H7 (cell line): ENCODE measurements at places on chromosomes 2 and 18.
A peak's percentile ranks its signal among the peaks of the same experiment; 100 is the strongest.

DNA sequence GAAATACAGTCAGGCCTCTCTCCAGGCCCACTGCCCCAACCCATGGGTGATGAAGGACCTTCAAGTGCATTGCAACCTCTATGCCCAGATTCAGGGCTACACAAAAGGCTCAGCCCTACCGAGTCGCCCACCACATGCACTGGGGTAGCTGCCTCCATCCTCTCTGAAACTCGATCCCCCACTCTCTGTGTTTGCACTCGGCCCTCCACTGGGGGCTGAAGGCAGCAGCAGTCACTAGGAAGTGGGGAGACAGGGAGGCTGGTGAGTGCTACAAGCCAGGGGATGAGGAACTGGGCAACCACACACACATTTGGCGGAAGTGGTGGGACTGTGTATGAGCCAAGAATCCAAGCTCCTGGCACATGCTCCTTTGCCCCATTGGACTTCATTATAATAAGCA lies 94.6 kb downstream of the CERS6 start:
- DNase-seq: peak; percentile 9

- no peak for DNase-seq
Observed at GRCh38 chr18:58362027-58362575, 266.8 kb downstream of the ALPK2 start.

- DNase-seq: no peak
Observed at GRCh38 chr2:12455661-12456060, 261.1 kb upstream of the TRIB2 start.

GRCh38 chr18:23357996-23358594 lies 95.0 kb upstream of the RIOK3 start:
- no peak for DNase-seq

DNA sequence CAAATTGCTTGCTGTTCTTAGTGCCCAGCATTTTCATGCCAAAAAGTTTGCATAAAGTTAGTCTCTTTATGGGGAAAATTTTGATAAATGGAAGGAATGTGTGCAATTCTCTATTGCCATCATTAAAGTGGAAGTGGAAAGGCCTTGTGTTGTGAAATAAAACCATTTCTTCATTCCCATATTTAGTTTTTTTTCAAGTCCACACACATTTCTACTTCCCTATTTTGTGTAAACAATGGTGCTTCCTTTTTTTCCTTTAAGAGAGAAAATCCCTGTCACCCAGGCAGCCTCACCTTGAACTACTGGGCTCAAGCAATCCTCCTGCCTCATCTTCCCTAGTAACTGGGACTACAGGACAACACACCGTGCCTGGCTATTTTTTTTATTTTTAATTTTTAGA lies 42.3 kb upstream of the NCOA1 start:
- DNase-seq: no peak

GRCh38 chr18:13400636-13401315 lies 182.2 kb downstream of the LDLRAD4 start:
- no peak for DNase-seq

- DNase-seq: no peak
Observed at GRCh38 chr2:196205011-196205766, 33.8 kb upstream of the STK17B start.

DNA sequence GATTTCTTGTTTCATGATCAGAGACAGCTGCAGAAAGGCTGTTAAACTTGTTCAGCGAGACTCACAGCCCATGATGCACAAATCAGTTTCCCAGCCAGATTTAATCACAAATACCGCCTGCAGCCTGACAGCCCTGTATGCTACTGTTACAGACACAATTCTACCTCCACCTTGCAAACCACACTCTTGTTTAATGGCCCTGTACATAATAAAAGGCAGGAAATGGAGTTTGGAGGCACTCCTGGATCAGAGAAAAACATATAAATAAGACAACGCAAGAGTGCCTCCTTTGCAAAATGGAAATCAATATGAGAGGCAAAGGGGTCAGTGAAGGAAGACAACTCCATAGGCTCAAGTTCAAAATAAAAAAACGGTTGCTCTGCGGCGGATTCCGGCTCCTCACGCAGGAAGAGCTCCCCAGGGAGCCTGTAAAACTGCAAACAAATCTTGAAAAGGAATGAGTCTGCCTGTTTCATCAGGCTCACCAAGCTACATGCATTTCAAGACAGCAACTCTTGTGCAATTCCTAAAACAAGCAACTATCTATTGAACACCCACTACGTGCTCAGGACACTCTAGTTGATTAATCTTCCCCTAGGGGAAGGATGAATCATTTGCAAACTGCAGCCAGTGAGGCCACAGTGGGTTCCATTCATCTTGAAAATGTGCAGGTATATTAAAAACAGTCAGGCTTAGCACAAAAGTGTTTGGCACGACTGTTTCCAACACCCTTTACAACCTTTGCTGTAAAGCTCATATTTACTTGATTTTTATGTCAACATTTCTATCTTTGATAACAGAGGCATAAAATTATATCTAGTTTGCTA lies 37.5 kb downstream of the TBC1D8 start:
- DNase-seq: peak; percentile 56

- no peak for DNase-seq
Observed at GRCh38 chr2:177242121-177242987, 22.2 kb downstream of the NFE2L2 start.

GRCh38 chr2:50614056-50614455 lies 417.9 kb downstream of the NRXN1 start:
- DNase-seq: no peak

- DNase-seq: no peak
Observed at GRCh38 chr2:3465844-3466481, 53.4 kb downstream of the ADI1 start.

- no peak for DNase-seq
Observed at GRCh38 chr2:74179063-74179865, 585 bp upstream of the MOB1A start.

DNA sequence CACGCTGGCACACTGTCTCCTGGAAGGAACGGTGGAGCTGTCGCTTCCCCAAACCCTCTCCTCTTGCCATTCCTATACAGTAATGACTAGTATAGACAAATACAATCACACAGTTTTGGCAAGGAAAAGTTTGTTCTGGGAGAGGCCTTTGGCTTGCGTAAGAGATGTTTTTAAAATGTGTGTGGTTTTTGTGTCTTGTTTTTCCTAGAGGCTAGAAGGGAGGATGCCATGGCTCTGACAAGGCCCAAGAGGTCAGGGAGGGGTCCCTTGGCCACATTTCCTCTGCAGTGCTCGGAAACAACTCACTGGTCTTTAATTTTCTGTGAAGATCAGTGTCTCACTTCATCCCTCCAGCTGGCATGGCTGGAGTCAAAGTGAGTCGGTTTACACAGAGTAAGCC lies 195.9 kb downstream of the SH3RF3 start:
- DNase-seq: no peak

DNA sequence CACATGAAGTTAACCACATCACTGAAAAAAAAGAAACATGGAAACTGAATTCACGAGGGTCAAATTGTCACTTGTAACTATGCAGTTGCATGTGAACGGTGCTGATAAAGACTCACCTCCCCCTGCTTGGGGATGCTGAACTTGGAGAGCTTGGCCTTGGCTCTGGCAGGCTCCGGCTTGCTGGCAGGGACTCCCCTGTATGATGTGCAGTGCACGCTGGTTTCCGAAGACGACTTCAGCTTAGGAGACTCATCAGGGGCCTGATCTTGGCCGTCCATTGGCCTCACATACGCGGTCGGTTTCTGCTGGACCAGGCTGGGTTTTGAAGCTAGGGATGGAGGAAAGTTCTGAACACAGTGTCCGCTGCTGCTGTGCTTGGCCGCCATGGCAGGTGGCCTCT lies 135.9 kb downstream of the AFF3 start:
- no peak for DNase-seq

DNA sequence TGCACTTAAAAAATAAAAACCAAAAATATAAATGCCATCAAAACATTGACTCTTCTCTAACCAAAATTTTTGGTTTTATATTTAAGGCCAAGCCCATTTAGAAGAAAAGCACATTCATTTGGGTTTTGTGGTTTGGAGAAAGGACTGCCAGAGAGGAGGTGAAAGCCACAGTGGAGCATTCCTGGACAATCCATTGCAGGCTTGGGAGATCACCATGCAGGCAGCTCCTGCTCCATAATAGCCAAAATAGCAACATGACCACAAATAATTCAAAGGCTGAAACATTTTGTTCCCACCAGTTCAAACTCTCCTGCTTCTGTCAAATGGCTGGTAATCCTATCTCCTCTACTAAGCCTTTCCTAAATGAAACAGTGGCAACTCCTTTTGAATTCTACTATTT lies 73.5 kb downstream of the GALNT3 start:
- no peak for DNase-seq

DNA sequence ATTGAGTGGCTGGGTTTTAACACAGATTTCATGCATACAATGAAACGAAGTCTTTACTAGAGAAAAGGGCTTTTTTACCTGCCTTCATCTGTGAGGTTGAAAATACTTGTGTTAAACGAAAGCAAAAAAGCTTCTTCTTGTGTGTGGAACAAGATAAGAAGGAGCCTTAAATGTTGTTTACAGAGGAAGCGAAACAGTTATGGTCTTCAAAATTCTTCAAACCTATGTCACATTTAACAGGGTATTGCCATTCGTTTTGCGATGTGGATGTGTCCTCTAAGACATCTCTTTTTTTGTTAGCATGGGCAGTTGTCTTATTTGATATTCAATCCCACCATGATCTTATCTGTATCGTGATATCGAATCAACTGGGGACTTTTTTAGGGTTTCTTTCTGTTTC lies 532.6 kb downstream of the TMEM182 start:
- no peak for DNase-seq

GRCh38 chr2:217049956-217050355 lies 190.1 kb upstream of the TNP1 start:
- DNase-seq: no peak

DNA sequence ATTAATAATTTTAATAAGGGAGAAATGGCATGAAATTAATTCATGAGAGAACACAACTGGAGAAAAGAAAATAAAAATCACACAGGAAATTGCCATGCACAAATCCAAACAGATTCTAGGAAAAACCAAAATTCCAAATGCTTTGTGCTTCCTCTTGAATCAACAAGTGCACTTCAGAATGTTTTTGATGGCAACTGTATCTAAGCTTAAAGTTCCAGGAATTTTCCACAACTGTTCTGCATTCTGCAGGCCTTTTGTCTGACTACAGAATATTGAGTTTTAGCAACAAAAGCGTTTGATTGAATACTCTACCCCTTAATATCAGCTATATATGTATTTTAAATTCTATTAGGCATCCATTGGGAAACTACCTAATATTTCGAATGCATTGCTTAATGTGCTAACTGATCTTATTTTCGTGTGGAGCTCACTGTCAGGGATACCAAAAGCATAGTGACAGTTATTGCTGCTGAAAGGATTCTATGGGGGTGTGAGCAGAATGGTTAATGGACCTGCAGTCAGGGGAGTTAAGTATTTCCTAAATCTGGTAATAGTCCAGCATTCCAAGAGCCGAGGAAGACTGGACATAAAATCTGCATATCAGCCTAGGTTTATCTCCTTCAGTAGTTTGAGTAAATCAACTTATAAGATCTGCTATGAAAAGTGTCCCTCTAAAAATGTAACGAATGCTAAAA lies 482.7 kb upstream of the POU3F3 start:
- no peak for DNase-seq

DNA sequence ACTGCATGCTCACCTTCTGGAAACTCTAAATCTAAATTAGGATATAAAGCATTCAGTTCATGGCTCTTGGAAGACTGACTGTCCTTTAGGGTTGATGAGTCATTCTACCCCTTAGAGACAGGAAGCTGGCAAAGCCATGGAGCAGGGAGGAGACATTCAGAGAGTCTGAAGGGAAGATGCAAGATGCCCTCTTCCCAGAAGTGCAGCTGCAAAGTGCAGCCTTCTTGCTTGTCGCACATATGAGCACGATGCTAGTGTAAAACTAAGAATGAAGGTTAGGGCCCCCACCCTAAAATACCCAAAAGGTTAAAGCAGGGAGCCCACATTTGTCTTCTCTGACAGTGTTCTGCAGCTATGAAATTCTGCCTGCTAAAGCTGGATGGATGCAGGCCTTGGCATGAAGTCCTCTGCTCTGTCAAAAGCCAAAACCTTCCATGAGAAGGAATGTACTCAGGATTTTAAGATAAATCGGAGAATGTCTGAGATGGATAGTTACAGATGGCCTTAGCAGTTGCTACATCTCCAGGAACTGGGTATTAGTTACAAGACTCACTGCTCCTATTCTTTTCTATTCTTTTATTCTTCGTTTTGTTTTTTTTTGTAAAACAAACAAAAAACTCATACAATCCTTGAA lies 89.7 kb downstream of the POLE4 start:
- DNase-seq: no peak

GRCh38 chr2:123693836-123694235 lies 331.3 kb upstream of the CNTNAP5 start:
- DNase-seq: no peak

GRCh38 chr2:228180181-228181097 lies 1.0 kb downstream of the SPHKAP start:
- peak; percentile 42 for DNase-seq

- DNase-seq: no peak
Observed at GRCh38 chr2:38739524-38739923, 11.6 kb downstream of the SRSF7 start.

- peak; percentile 37 for DNase-seq
Observed at GRCh38 chr2:100292022-100292580, 30.2 kb downstream of the LONRF2 start.
